Posterior vena cava (tissue), 2 donors: ENCODE measurements at places on chromosomes 6 and 20. TPM values are rescaled to one million over a fixed set of nuclear protein-coding genes. Genes with fewer than 3 reads are reported as not detected.

DNA sequence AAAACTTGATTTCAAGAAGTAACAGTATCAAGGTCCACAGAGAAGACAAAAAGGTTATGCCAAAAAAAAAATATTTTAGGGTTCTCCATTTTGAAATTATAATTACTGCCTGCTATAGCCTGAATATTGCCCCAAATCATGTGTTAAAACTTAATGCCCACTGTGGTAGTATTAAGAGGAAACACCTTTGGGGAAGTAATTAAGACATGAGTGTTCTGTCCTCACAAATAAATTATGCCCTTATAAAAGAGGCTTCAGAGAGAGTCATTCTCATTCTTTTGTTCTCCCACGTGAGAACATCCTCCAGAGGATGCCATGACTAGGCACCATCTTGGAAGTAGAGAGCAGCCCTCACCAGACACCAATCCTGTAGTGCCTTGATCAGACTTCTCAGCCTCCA, 66.2 kb downstream of the GMDS start:
- no peak for DNase-seq

GRCh38 chr20:6622041-6622440, 145.4 kb upstream of the BMP2 start:
- no peak for DNase-seq

GRCh38 chr6:131336596-131336995, 201.3 kb downstream of the AKAP7 start:
- no peak for DNase-seq

- no peak for DNase-seq
Observed at GRCh38 chr6:62013719-62014118, 272.3 kb downstream of the KHDRBS2 start.

The KCNK5 gene
- total RNA-seq: 2.1 TPM

The TCF21 gene
- 1.9 TPM for total RNA-seq

The EFCAB8 gene
- 0.81 TPM for total RNA-seq

The CLPSL2 gene
- total RNA-seq: not detected
